ENCODE measurements at places on chromosomes 4 and X. TPM values are rescaled to one million over a fixed set of nuclear protein-coding genes. Genes with fewer than 3 reads are reported as not detected.

The RASL11B gene
- 0.32 TPM for total RNA-seq

DNA sequence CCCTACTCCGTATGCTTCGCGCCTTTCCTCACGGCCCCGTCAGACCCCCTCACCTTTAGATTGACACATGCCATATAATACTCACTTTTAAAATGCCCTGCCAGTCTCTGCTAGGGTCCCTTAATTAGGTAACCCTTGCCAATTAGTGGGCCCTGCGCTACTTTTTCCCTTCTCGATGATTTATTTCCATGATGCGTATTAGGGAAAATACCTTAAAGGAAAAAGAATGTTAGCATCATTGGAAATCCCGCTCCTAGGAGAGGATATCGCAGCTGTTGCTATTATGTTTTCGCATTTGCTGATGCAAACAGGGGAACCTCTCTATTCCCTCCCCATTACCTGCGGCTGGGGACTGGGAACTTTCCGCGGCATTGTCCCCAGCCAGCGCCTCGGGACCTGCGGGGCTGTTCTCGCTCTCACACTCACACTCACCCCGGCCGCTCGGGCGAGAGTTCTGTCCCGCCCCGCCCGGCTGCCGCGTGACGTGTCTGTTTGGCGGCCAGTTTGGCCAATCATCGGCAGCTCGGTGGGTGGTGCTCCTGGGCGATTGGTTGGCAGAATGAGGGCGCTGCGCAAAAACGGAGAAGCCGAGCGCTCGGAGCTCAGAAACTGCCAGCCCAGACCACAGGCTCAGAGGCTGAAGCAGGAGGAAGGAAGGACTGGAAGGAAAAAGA is at the start of gene PCDH10:
PCDH10 (plus strand) TSS at position 605 of the 674 bp plus-strand sequence. CDS start 847 bp downstream, outside the sequence.
- H3K27ac ChIP-seq: no peak within 1 kb of the TSS
- H3K4me1 ChIP-seq: peaks cover 17% of the 10 kb centered on the region
- H3K27me3 ChIP-seq: peaks cover 95% of the 10 kb centered on the region
- H3K36me3 ChIP-seq: no peaks in the 10 kb centered on the region
- DNase-seq: peak; percentile 68

The MAGEC1 gene
- total RNA-seq: not detected

The PHOX2B gene
- not detected for total RNA-seq

DNA sequence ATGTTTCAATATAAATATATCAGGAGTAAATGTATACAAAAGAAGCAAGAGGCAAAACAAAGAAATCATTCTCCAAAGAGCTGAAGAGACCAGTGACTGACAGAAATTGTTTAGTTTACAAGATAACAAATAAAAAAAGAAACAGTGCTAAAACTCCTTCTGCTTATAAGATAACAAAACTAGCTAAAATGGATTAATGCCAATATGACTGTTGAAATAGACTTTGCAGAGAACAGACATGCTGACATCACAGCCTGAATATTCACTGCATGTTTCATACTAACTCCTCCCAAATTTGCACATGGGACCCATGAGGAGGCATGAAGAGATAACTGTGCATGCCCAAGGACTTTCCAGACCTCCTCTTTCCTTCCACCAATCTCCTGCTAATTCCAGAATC is 6.2 kb upstream of the GABRA4 start:
- DNase-seq: no peak
- H3K27ac ChIP-seq: no peak overlapping the region
- no peaks in the 10 kb centered on the region for H3K36me3 ChIP-seq
- no peaks in the 10 kb centered on the region for H3K4me1 ChIP-seq

The GC gene
- not detected for total RNA-seq

DNA sequence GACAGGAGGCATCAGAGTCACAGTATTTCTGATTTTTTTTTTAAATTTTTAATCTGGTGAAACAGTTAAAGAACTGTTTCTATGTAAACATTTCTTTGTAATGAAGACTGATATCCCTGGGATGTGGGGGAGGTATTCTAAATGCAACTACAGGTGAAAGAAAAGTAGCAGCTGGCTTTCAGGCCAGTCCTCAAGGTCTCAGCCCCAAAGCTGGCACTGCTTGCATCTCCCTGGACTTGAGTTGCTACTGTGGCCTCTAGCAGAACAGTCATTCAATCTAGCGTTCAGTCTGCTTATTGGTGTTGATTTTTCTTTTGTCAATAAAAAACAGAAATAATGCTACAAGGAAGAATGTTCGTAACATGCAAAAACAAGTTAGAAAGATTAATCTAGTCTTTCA is 4.9 kb downstream of the MBNL3 start:
- H3K36me3 ChIP-seq: peaks cover 5% of the 10 kb centered on the region
- peaks cover 57% of the 10 kb centered on the region for H3K4me1 ChIP-seq
- no peak for DNase-seq
- no peak overlapping the region for H3K27ac ChIP-seq

- no peak overlapping the region for H3K27ac ChIP-seq
- H3K36me3 ChIP-seq: no peaks in the 10 kb centered on the region
- no peaks in the 10 kb centered on the region for H3K27me3 ChIP-seq
- H3K4me3 ChIP-seq: no peak overlapping the region
- no peak for DNase-seq
These were observed 18.7 kb upstream of the XPNPEP2 start for GRCh38 chrX:129719931-129720530.

The DMRTC1 gene
- not detected for total RNA-seq

The SMARCA1 gene
- total RNA-seq: 0.47 TPM

The MAP7D2 gene
- total RNA-seq: 0.90 TPM

The DDX53 gene
- not detected for total RNA-seq

DNA sequence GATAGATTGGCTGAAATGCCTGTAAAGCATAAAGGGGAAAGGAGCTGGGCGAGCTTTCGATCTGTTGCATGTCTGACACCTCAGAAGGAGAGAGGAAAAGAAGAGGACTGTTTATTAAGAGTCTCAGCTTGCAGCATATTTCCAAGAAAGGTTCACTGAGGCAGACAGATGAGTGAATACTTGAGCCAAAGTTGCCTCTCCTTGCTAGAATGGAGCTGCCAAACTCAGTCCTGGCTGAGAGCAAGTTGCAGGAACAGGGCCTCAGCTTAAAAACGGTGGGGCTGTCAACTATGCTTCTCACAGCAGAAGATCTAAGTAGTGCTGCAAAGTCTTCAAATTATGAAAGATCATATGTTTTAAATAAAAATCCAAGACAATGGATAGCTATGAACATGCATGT is 707.5 kb downstream of the PCDH7 start:
- DNase-seq: no peak
- no peak overlapping the region for H3K27ac ChIP-seq
- no peak overlapping the region for H3K4me3 ChIP-seq
- H3K27me3 ChIP-seq: no peaks in the 10 kb centered on the region

- no peak for DNase-seq
- no peaks in the 10 kb centered on the region for H3K36me3 ChIP-seq
- no peaks in the 10 kb centered on the region for H3K27me3 ChIP-seq
- no peak overlapping the region for H3K27ac ChIP-seq
These were observed 253.9 kb downstream of the ANK2 start for GRCh38 chr4:113303315-113303714.

GRCh38 chrX:44474410-44474809 is 68.2 kb downstream of the FUNDC1 start:
- H3K27ac ChIP-seq: no peak overlapping the region
- H3K27me3 ChIP-seq: no peaks in the 10 kb centered on the region
- no peak overlapping the region for H3K4me3 ChIP-seq
- H3K36me3 ChIP-seq: no peaks in the 10 kb centered on the region
- no peaks in the 10 kb centered on the region for H3K4me1 ChIP-seq
- no peak for DNase-seq

The TRPC3 gene
- 0.12 TPM for total RNA-seq

GRCh38 chrX:44483965-44484606 is 58.6 kb downstream of the FUNDC1 start:
- H3K4me3 ChIP-seq: no peak overlapping the region
- no peak for DNase-seq
- H3K27me3 ChIP-seq: no peaks in the 10 kb centered on the region

The MEPE gene
- total RNA-seq: not detected

DNA sequence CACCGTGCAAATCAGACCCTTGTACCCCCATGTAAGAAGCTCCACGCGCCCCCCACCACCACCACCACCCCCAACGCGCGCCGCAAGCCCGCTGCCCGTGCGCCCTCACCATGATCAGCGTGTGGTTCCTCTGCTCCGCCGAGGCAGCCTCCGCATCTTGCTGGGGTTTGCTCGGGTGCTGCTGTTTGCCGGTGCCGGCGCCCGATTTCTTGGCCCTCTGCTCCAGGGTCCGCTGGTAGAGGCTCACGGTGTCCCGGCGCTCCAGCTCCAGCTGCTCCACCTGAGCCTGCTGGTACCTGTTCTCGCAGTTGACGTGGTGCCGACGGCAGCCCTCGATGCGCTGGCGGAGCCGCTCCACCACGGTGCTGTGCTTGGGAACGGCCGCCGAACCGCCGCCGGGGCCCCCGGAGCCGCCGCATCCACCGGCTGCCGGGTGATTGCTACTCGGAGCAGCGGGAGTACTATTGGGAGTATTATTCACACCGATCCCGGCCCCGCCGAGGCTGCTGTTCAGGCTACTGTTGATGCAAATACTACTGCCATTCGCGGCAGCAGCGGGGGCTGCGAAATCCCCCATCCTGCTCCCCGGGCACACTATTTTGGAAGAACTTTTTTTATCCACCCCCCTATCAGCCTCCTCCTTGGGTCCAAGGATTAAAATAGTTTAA is 1.1 kb downstream of the MAML3 start:
- peak overlapping the region; percentile 87 for H3K27ac ChIP-seq
- H3K27me3 ChIP-seq: peaks cover 24% of the 10 kb centered on the region
- H3K4me3 ChIP-seq: peak overlapping the region; percentile 88
- DNase-seq: peak; percentile 57

The MAGEB2 gene
- not detected for total RNA-seq

The SETD7 gene
- 12.2 TPM for total RNA-seq

GRCh38 chr4:109953556-109953955 is 40.9 kb downstream of the EGF start:
- DNase-seq: no peak
- H3K27me3 ChIP-seq: no peaks in the 10 kb centered on the region
- no peak overlapping the region for H3K4me3 ChIP-seq
- no peak overlapping the region for H3K27ac ChIP-seq

DNA sequence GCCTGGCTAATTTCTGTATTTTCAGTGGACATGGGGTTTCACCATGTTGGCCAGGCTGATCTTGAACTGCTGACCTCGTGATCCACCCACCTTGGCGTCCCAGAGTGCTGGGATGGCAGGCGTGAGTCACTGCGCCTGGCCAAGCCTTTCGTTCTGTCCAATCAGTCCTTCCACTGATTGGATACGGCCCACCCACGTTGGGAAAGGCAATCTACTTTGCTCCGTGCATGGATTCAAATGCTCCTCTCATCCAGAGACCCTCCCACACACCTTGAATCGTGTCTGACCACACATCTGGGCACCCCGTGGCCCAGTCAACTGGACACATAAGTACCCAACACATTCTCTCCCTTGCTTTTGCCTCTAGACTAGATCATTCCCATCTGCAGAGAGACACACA is 74.9 kb downstream of the CRLF2 start:
- H3K4me3 ChIP-seq: no peak overlapping the region
- H3K27me3 ChIP-seq: peaks cover 6% of the 10 kb centered on the region
- H3K27ac ChIP-seq: no peak overlapping the region
- no peaks in the 10 kb centered on the region for H3K4me1 ChIP-seq
- H3K36me3 ChIP-seq: no peaks in the 10 kb centered on the region
- no peak for DNase-seq

The ITIH6 gene
- not detected for total RNA-seq

The IQCM gene
- not detected for total RNA-seq

GRCh38 chr4:142923619-142924018 is 77.5 kb upstream of the INPP4B start:
- no peaks in the 10 kb centered on the region for H3K27me3 ChIP-seq
- H3K4me3 ChIP-seq: no peak overlapping the region
- no peak for DNase-seq

The ERCC6L gene
- total RNA-seq: 13.7 TPM

GRCh38 chr4:1501754-1502500 is 95.7 kb upstream of the NKX1-1 start:
- H3K27me3 ChIP-seq: peaks cover 4% of the 10 kb centered on the region
- no peak overlapping the region for H3K27ac ChIP-seq
- no peak overlapping the region for H3K4me3 ChIP-seq
- H3K4me1 ChIP-seq: no peaks in the 10 kb centered on the region

The SPRY1 gene
- 91.1 TPM for total RNA-seq

DNA sequence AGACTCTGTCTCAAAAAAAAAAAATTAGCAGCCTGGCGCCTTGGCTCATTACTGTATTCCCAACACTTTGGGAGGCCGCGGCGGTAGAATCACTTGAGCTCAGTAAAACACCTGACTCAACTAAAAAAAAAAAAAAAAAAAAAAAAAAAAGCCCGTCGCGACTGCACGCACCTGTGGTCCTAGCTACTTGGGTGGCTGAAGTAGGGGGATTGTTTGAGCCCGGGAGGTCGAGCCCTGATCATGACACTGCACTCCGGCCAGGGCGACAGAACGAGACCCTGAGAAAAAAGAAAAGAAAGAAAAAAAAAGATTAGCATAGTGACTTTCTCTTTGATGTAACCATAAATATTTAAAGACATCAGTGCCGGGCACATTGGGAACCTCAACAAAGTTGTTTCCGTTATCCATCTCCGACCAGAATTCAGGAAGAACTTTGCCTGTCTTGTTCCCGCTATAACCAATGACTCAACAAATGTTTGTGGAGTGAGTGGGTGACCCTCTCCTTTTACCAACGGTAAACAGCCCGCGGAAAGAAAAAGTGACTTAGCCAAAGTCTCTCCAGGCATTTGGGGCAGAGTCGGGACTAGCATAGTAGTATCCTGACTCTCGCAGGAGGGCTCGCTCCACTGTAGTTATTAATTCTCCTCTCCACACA is 553 bp upstream of the MED28 start:
- peaks cover 30% of the 10 kb centered on the region for H3K4me1 ChIP-seq
- H3K27ac ChIP-seq: peak overlapping the region; percentile 89
- peak overlapping the region; percentile 94 for H3K4me3 ChIP-seq

DNA sequence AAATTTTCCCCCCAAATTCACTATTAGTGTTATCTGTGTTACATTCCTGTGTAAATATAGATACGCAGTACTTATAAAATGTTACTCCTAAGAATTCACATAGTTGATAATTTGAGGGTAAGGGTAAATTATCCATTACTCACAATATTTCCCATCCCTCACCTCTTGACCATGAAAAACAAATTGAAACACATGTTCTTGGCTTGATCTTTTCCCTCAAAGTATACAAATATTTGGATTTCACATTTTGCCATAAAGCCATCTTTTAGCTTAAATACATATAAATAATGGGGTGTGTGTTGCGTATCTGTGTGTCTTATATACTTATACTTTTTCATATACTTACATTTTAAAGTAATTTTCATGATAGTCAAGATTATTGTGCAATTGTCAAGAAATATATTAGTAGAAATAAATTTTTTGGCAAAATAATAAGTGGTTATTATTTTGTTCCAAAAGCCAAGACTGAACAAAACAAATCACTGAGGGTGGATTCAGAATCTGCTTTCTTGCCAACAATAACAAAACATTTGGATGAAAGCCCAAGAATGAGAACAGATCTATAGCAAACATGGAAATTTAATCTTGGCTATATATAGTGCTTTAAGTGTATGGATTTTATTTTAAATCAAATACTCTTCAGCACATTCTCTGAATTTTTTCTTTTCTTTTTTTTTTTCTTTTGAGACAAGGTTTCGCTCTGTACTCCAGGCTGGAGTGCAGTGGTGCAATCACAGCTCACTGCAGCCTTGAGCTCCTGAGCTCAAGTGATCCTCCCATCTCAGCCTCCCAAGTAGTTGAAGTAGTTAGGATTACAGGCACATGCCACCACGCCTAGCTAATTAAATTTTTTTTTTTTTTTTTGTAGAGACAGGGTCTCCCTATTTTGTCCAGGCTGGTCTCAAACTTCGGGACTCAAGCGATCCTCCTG is 48.5 kb upstream of the PRSS48 start:
- no peak overlapping the region for H3K27ac ChIP-seq
- no peak overlapping the region for H3K4me3 ChIP-seq
- peaks cover 46% of the 10 kb centered on the region for H3K27me3 ChIP-seq
- H3K36me3 ChIP-seq: no peaks in the 10 kb centered on the region
- no peaks in the 10 kb centered on the region for H3K4me1 ChIP-seq
